NCI-H1092 (cell line): ENCODE measurements at places on chromosomes 3 and 15.

- no peak for DNase-seq
These were observed 136.0 kb upstream of the UBE2E2 start for GRCh38 chr3:23067116-23067515.

DNA sequence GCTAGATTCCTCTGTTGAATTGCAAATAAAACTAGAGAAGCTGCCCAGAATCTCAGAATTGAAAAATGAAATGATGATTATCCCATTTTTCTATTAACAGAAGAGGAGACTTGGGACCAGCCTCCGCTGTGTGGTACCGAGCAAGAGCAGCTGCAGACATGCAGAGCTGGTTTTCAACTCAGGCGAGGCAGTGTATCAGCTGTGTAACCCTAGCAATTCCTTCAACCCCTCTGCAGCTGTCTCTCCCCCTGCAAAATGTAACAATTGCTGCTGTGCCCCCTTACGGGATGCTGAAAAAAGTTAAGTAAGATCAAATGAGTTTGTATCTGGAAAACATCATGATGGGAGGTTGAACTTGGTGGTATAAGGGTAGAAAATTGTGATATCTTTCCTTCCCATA is 98.5 kb upstream of the C3orf80 start:
- no peak for DNase-seq

- DNase-seq: no peak
These were observed 284.6 kb upstream of the PROK2 start for GRCh38 chr3:72069543-72069942.

GRCh38 chr3:11907667-11908660 is 61.3 kb upstream of the TAMM41 start:
- DNase-seq: no peak

DNA sequence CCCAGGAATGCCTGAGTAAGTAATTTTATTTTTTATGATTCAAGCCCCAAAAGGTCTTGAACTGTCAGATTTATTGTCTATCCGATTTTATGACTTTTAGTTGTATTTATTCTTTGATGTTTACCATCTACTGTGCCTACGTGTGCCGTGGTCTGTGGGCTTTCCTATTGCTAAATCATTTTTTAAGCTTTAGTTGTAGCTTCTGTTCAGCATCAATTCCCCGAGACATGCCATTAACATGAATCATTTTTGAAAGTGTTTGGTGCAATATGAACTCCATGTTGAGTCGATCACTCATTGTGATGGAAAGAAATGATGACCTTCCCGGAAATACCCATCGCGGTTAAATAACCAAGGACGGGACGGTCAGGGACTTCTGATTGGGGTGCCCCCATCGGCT is 268.7 kb upstream of the THRB start:
- DNase-seq: no peak

DNA sequence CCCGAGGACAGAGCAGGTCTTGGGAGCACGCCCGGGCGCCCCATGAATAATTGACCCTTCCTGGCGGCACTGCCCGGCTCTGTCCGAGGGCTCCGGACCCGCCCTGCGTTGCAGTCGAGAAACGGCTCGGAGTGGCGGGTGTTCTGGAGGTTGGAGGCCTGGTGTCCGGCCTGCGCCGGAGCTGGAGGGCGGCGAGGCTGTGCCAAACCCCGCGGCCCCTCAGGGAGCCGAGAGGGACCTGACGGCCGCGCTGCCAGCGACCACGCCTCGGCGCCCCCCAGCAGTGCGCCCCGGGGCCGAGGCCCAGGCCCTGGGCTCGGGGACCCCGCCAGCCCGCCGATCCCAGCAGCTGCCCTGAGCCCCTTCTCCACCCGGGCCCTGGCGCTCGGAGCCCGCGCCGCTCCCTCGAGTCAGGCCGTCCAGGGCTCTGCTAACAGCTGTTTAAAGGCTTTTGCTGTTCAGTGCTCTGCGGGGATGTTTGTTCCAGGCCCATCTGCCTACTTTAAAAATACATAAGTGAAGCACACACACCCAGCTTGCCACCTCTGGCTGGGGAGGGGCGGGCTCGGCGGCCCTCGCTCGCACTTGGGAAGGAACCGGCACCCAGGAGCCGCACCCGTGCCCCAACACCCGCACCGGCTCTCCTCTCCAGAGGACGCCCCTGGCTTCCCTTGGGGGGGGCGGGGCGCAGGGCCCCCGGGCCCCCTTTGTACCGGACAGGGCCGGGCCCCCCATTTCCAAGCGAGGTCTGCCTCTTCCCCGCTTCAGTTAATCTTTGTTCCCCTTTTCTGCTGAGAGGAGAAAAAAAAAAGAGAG is 730 bp upstream of the ZNF710 start:
- DNase-seq: no peak

DNA sequence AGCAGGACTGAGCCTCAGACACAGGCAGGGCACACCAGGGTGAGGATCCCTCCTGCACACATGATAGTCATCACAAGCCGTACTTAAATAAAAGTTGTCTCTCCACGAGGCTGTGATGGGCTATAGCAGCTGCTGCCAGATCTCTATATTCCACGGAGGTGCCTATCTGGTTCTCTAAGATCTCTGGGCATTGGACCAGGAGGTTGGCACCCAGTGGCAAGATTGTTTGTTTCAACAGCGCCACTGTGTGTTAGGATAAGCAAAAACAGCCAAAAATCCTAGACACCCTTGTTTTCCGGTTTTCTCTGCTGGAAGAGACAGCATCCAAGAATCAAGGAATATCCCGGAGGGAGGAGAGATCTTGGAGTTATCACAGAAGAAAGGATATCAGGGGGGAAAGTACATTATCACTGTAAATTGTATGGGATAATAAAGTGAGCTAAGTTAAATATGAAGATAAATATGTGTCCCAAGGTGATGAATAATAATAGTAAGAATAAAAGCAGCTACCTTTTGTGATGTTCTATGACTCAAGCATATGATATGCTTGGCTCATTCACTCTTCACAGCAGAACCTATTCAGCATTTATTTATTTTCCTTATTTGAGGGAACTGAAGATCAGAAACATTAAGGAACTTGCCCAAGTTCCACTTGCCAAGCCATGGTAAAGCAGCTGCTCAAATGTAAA is 90.6 kb upstream of the AKAP13 start:
- peak; percentile 31 for DNase-seq

DNA sequence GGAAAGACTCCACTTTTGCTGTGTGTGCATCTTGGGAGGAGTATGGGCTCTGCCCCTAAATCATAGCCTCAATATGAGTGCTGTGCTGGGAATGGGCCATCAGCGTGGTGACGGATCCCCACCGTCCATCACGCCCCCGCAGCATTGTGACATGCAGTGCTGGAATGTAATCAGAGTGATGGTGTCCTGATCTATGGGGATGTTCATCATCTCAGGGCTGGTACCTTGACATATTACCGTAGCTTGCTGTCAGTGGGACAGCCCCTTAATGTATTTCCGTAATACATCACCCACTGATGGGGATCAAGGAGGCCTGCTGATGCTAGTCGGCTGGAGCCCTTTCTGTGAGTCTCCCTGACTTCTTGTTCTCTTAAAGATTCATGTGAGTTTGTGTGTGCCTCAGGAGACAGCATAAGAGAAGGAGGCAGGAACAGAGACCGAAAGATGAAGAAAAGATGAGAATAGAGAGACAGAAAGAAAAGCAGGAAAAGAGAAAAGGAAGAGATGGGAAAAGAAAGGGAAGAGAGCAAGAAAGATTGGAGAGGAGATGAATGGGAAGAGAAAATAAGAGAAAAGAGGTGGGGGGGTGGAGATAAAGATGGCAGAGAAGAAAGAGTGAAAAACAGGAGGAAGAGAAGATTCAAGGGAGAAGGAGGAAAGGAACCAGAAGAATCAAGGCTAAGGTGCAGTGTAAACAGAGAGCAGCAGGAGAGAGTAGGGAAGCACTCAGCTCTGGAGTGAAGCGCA is 183.7 kb downstream of the RPLP1 start:
- no peak for DNase-seq

- no peak for DNase-seq
These were observed 10.7 kb downstream of the RBM15B start for GRCh38 chr3:51401735-51402134.

GRCh38 chr15:85400606-85401005 is 20.2 kb downstream of the AKAP13 start:
- no peak for DNase-seq

GRCh38 chr3:23308986-23309625 is 106.0 kb downstream of the UBE2E2 start:
- DNase-seq: no peak

- no peak for DNase-seq
These were observed 21.7 kb upstream of the EPHB3 start for GRCh38 chr3:184539801-184540435.

DNA sequence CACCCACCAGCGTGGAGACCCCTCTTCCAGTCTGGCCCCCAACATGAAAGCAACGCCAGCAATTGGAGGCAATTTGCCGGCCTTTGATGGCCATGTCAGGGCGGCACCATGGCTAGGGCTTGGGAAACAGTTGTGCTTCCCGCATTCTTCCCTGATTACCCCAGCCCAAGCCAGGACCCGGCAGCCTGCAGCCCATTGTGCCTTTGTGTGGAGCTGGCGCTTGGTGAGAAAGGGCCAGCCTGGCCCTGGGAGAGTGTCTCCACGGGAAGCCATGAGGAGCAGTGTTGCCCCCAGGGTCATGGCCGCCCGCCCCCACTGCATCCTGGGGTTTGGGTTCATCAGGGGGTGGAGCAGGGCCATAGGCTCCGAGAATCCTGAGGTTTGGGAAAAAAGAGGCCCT is 66.0 kb downstream of the DNAJB8 start:
- no peak for DNase-seq

GRCh38 chr15:73751899-73752805 is 999 bp downstream of the INSYN1 start:
- no peak for DNase-seq

DNA sequence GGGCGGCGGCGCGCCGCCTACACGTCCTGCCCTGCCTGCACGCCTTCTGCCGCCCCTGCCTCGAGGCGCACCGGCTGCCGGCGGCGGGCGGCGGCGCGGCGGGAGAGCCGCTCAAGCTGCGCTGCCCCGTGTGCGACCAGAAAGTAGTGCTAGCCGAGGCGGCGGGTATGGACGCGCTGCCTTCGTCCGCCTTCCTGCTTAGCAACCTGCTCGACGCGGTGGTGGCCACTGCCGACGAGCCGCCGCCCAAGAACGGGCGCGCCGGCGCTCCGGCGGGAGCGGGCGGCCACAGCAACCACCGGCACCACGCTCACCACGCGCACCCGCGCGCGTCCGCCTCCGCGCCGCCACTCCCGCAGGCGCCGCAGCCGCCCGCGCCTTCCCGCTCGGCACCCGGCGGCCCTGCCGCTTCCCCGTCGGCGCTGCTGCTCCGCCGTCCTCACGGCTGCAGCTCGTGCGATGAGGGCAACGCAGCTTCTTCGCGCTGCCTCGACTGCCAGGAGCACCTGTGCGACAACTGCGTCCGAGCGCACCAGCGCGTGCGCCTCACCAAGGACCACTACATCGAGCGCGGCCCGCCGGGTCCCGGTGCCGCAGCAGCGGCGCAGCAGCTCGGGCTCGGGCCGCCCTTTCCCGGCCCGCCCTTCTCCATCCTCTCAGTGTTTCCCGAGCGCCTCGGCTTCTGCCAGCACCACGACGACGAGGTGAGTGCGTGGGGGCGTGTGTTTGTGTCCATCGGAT is 602 bp downstream of the TRIM71 start:
- DNase-seq: no peak

DNA sequence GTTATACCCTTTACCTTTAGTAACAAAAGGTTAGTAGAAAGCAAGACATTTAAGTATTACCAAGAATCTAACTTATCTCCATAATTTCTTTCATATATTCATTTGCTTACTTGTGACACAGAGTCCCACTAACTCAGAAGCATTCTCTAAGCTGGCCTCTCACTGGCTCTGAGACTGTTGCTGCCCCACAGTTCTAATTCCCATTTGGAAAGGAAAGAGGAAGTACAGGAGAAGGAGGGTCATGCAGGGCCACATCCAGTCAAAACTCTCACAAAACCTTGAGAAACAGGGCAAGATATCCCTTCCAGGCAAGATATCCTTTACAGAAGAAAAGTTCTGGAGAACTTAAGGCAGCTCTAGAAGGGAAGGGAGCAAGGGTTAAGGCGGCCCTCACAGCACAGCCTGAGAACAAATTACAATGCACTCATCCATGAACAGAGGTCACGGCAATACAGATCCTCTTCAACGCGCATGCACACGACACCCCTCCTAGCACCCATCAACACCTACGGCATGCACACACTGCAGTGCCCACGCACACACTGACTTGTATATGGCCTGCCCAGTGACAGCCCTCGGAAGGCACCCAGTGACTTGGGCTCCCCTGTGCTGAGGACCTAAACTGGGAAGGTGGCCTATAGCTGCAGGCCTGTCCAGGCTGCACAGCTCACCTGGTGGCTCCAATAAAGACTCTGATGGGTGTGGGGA is 13.0 kb upstream of the MYO5C start:
- DNase-seq: no peak
